ENCODE measurements at places on chromosomes 3 and 15.

DNA sequence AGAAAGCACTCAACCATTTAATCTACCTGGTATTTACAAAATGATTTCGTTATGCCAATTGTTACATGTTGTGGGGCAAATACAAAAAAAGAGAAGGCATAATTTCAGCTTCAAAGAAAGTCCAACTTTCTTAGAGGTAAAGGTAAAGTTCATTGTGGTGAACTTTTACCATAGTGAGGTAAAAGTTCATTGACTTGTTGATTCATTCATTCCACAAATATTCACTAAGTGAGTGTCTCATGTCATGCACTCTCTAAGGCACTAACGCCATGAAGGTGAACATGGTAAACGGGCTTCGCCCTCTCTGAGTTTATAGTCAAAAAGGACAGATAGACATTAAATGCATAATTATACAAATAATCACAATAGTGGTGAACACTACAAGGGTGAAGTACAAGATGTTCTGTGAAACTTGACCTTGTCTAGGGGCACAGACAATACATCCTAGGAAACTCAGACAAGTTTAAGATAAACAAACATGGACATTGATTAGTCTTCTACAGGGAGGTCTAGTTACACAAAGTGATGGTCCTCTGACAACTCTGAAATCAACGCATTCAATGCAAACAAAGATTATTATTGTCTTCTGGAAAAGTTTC, 378.6 kb downstream of the MAGI1 start:
- no peak for DNase-seq

DNA sequence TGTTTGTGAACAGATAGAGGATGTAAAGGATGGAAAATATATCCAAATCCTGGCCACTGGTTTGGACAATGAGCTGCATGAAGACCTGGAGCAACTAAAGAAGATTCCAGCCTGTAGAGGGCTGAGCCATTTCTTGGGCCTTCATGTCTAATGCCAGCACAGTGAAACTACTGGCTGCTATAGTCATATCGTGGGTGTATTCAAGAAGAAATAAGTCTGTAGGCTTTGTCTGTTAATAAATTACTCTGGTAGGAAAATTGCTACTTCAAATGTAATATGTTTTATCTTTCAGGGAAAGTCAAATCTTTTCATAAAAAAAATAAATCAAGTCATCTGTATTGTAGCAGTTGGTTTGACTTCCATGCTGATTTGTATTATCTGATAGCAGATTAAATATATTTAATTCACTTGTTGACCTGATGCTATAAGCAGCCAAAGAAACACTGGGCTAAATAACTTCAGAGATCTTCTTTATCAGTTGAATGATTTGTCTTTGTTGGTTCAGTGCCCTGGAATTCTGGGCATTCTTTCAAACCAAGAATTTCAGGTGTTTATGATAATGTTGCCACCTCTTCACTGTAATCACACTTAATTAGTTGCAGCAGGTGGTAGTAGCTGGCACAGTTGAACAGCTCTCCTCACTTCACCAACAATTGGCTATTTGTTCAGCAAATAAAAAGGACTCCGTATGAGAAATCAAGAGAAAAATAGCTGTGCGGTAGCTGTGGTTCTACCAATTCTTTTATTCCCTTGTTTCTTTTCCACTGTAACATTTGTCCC, 1109.5 kb downstream of the NSUN3 start:
- DNase-seq = no peak

DNA sequence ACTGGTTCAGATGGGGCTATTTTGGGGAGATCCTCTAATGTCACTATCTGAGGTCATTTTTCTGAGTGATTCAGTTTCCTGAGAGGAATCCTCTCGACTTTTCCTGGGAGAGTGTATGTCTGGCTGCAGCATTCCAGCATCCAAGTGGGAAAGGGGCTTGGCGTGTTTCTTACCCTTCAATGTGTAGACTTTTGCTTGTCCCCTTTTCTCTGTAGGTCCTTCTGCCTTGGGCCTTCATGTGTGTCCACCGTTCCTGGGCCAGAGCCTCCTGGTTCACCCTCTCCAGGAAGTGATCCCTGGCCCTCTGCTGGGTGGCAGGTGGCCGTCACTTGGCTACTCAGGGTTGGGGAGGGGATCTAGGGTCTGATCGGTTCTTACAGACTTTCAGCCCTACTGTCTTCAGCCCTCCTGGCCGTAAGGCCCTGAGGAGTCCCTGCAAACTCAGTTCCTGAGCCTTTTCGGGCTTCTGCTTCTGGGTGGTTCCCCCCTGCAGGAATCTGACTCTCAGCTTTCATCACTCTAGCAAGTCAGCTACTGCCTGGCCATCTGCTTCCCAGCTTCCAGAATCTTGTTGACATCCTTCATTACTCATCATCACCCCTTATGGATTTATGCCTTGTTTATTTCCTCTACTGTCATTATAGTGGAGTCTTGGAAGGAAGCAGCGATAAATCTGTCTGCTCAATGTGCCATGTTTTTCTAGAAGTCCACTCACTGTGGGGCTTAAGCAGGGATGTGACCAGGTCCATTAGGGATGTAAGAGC, 36.5 kb downstream of the GOLGA6L10 start:
- no peak for DNase-seq

DNA sequence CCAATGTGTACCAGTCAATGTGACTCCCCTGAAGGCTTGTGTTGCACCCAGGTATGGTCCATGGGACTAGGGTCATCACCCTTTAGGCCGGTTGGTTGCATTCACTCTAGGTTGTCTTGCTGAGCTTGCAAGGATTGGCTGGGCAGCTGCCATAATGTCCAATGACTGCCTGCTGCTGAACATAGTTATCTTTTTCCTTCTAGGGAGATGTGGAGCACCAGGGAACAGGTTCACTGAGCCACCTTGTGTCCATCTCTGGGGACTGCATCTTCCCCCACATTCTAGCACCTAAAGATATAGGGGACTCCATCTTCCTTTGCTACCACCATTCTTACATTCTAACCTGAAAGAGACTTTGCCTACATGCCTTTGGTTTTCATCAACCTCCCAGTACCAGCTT, 580.4 kb upstream of the TBL1XR1 start:
- DNase-seq = no peak

DNA sequence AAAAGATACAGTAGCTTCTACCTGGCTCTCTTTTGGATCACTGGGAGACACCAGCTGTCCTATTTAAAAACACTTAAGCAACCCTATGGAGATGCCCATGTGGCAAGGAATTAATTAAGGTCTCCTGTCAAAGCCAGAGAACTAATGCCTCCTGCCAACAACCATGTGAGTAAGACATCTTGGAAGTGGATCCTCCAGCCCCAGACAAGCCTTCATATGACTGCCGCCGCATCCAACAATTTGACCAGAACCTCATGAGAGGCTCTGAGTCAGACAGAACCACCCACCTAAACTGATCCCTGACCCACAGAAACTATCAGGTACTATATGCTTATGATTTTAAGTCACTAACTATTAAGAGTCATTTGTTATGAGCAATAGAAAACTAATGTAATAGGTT, 22.3 kb downstream of the IFT80 start:
- no peak for DNase-seq

GRCh38 chr15:24772686-24773373, 97.3 kb downstream of the NPAP1 start:
- DNase-seq = peak; percentile 29

DNA sequence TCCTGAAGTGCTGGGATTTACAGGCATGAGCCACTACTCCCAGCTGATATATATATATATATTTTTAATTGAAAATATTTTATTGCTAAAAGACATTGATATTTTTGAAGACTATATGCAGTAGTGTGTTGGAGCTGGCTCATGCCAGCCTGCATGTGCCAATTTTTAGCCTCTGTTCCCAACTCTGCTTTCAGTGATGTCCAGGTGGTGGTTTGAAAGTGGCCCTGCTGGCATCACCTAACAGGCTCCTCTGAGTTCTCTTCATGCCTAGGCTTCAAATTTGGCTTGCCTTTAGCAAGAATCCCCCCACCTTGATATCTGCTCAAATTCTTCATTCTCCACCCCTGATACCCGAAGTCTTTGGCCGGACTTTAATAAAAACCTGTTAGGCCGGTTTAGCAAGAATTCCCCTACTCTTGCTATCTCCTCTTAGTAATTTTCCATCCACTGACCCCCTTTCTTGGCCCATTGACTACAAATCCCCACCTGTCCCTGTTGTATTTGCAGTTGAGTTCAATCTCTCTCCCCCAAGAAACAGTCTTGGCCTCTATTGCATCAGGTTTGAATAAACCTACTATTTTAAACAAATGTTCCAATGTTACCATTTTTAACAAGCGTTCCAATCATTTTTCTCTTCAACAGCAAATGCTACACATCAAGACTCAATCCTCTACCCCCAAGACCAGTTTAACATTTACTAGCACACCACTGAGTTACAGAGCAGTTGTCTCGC, 23.9 kb upstream of the CTSH start:
- DNase-seq = no peak

GRCh38 chr3:185313693-185314246, 49.2 kb upstream of the MAP3K13 start:
- no peak for DNase-seq

DNA sequence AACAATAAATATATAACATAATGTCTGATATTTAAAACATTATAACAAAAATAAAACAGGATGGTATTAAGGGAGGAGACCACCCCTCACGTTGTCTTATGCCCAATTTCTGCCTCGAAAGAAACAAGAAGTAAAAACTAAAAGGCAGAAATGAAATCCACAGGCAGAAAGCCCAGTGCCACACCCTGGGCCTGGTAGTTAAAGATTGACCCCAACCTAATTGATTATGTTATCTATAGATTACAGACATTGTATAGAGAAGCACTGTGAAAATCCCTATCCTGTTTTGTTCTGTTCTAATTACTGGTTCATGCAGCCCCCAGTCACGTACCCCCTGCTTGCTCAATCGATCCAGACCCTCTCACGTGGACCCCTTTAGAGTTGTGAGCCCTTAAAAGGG, 22.3 kb upstream of the ACP3 start:
- no peak for DNase-seq

DNA sequence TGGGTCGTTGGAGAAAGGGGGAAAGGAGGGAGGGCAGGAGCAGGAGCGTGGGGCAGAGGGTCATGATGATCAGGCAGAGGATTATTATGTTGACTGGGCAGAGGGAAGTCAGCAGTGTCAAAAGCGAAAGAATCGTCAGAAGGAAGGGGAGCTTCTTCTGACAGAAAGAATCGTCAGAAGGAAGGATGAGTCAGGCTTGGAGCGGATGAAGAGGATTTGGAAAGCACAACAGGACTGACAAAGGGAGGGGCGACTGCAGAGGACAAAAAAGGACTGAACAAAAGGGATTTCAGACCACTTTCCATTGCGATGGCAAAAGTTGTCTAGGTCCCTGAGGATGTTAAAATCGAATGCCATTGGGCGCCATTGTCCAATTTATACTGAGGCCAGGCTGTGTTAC, 1053.5 kb downstream of the SI start:
- DNase-seq = no peak

- no peak for DNase-seq
Observed at GRCh38 chr3:46972396-46972795, 4.1 kb downstream of the CCDC12 start.

- DNase-seq = no peak
Observed at GRCh38 chr3:124131580-124131979, 139.7 kb upstream of the ROPN1 start.

- no peak for DNase-seq
Observed at GRCh38 chr3:127159543-127159942, 33.4 kb upstream of the PRR23E start.

DNA sequence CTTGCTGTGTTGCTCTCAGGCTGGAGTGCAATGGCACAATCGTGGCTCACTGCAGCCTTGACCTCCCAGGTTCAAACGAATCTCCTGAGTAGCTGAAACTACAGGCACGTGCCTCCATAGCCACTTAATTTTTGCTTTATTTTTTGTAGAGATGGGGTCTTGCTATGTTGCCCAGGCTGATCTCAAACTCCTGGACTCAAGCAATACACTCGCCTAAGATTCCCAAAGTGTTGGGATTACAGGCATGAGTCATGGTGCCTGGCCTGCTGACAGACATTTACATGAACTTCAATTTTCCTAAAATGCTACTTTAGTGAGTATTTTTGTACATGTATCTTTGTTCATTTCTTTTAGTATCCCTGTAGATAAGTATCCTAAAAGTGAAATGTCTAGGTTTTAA, 132.3 kb downstream of the SUCLG2 start:
- no peak for DNase-seq

- no peak for DNase-seq
Observed at GRCh38 chr3:28853830-28854229, 427.0 kb upstream of the RBMS3 start.

DNA sequence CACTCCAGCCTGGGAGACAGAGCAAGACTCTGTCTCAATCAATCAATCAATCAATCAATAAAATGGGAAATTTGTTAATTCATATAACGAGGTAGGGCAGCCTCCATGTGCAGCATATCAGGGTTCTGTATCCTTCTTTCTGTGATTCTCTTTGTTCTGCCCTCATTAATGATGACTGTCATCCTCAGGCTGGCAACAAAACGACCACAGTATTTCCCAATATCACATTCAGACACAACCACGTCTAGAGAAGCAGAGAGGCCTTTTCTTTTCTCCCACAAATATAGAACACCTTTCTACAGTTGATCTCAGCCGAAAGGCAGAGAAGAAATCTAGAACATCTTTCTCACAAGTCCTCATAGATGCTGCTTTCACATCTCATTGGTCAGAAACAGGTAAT, 11.2 kb downstream of the CEP19 start:
- no peak for DNase-seq

- DNase-seq = no peak
Observed at GRCh38 chr15:99095626-99096025, 9.3 kb upstream of the SYNM start.

DNA sequence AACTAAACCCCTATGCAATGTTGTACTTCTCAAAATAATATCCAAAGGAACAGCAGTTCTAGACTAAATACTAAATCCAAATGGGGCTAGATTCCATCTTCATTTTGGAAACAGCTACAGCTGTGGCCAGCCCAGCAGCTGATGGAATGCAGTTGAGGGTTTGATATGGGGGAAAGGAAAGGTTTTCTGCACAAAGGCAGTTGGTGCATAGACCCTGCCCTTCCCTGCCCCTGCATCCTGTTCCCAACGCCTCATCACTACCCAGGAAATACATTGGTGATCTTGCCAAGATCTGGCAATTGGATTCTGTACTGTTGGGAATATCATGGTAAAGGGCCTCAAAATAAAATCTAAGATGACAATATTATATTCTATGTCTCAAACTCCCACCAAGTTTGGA, 43.9 kb downstream of the DTWD1 start:
- DNase-seq = no peak

DNA sequence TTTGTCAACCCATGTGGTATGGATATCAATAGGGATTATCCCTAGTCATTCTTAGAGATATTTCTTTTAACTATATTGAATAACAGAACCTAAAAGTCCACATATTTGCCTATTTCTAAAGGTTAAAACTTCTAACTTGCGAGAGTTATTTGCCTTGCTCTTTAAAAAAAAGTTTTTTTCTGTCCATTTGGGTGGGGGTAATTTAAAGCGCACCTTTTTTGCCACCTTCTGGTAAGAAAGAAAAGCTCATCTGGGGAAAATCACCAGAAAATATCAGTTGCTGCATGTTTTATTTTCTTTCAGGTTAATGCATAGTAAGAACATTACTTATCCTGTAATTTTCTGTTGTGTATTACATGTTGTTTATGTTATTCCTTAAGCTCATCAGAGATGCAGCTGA, 242.0 kb upstream of the GOLGA6L4 start:
- no peak for DNase-seq

- DNase-seq = no peak
Observed at GRCh38 chr3:184380627-184381260, 890 bp downstream of the CHRD start.

All from activated CD4-positive, alpha-beta T cell treated with anti-CD3 and anti-CD28 coated beads for 1 hour (primary cell).